ENCODE measurements at places on chromosomes 11 and 22. TPM values are rescaled to one million over a fixed set of nuclear protein-coding genes. Genes with fewer than 3 reads are reported as not detected.

DNA sequence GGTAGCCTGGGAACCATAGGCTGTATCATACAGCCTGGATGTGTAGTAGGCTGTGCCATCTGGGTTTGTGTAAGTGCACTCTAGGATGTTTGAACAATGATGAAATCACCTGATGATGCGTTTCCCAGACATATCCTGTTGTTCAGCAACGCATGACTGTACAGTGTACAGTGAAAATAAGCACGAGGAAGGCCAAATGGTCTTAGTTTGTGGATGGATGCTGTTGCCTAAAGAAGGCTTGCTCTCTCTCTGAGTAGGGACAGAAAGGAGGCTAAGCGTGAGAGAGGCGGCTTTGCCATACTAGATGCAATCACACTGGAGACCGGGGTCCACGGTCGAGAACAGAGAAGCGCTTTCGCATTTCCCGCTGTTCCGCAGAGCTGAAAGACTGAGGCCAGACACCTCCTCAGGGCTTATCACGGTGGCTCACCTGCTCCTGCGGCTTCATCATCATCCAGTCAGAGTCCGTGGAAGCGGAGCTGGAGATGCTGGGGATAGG is 27.6 kb upstream of the APLP2 start:
- H3K4me1 ChIP-seq, result peaks cover 31% of the 10 kb centered on the region
- H3K36me3 ChIP-seq, result no peaks in the 10 kb centered on the region
- H3K4me3 ChIP-seq, result no peak overlapping the region
- peak overlapping the region; percentile 89 for H3K27ac ChIP-seq
- peak; percentile 87 for DNase-seq

DNA sequence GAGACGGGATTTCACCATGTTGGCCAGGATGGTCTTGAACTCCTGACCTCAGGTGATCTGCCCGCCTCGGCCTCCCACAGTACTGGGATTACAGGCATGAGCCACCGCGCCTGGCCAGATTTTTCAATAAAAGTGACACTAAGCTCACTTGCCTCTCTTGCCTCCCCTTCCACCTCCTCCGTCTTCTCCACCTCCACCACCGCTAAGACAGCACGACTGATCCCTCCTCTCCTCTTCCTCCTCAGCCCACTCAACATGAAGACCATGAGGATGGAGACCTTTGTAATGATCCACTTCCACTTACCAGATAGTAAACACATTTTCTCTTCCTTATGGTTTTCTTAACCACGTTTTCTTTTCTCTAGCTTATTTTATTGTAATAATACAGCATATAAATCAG is 14.2 kb downstream of the CERK start:
- H3K4me3 ChIP-seq, result no peak overlapping the region
- no peak for DNase-seq
- H3K4me1 ChIP-seq, result no peaks in the 10 kb centered on the region
- peaks cover 13% of the 10 kb centered on the region for H3K36me3 ChIP-seq
- no peak overlapping the region for H3K27ac ChIP-seq
- H3K27me3 ChIP-seq, result no peaks in the 10 kb centered on the region

SCN2B gene
- not detected for total RNA-seq

DRD4 gene
- 0.27 TPM for total RNA-seq

OR52I1 gene
- not detected for total RNA-seq
